ENCODE measurements at places on chromosomes 3 and 15.

DNA sequence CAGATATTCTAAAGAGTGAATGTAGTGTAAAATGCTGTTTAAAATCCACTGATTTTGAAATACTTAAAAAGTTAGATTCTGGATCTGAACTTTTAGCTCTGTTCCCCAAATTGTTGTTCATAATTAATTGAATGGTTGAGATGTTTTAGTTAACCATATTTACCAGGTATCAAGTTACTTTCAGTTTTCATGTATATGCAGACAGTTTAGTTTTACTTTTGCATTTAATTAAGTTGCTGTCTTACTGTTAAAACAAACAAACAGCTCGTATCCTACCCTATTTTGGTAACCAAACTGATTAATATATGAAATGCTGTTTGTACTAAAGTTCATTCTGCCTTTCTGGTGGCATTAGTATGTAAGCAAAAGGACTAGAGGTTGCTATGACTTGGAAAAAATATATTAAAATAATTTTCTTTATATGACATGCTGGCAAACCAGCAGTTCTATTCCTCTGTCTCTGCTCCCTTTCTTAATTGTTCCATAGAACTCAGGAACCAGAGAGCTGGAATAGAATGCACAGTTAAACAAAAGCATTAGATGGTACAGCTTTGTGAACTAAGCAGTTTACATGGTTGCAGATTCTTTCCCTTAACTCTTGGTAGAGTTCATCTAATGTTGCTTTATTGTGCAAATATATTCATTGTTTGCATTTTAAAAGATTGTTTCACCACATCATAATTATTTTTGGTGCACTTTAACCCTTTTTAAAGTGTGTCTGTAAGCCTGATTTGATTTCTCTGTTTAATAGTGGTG is 39.5 kb upstream of the SCAANT1 start:
- no peak for DNase-seq

DNA sequence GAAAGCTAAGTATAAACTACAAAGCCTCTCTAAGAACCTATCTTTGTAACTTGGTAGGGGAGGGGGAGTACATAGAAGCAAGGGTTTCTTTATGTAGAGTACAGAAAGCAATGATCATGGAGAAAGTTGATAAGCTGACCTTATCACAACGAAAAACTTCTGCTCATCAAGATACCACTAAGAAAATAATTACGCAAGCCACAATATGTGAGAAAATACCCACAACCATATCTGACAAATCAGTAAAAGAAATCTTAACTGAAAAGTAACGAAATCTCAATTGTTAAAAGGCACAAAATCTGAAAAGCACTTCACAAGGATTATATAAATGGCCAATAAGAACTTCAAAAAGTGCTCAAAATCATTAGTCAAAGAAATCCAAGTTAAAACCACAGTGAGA is 35.1 kb upstream of the RPS17 start:
- peak; percentile 75 for DNase-seq

DNA sequence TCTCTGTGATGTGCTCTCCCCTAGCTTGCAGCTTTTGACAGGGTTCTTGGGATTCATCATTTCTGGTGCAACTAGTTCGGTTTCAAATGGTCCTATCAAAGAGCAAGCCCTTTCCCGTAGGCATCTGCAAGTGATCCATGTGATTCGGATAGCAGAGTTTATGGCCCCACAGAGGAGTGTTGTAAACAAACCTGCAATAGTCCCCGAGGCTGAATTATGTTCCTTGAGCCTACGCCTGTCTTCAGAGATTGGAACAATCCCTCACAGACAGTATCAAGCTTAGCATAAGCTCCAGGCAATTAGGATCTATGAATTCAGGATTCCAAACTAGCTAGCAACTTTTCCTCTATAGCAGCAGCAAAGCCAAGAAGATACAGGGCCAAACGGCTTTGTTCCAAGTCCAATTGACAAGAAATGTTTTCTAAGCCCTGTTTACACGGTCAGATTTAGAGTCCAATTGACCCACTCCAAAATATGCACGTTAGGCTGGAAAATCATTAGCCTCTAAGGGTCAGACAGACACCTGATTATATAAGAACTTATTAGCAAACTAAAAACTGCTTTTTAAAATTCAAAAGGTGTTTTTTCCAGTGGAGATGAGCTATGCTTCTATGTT is 24.8 kb downstream of the LNP1 start:
- no peak for DNase-seq

DNA sequence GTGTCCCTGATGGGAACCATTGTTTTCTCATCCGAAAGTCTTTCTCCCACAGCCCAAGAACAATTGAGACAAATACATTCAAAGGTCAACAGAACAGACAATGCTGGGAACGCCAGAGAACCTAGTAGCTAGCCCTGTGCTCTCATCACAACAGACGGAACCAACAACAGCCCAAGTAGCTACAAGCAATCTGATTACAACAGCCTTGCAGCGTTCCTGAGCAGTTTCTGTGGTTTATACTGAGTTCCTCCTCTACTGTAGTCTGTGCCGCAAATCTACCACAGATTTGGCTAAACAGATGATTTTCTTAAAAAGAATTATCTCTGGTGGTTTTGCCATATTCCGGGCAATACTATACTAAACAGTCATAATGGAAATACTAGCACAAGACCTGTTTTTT is 435.6 kb downstream of the MECOM start:
- peak; percentile 70 for DNase-seq

DNA sequence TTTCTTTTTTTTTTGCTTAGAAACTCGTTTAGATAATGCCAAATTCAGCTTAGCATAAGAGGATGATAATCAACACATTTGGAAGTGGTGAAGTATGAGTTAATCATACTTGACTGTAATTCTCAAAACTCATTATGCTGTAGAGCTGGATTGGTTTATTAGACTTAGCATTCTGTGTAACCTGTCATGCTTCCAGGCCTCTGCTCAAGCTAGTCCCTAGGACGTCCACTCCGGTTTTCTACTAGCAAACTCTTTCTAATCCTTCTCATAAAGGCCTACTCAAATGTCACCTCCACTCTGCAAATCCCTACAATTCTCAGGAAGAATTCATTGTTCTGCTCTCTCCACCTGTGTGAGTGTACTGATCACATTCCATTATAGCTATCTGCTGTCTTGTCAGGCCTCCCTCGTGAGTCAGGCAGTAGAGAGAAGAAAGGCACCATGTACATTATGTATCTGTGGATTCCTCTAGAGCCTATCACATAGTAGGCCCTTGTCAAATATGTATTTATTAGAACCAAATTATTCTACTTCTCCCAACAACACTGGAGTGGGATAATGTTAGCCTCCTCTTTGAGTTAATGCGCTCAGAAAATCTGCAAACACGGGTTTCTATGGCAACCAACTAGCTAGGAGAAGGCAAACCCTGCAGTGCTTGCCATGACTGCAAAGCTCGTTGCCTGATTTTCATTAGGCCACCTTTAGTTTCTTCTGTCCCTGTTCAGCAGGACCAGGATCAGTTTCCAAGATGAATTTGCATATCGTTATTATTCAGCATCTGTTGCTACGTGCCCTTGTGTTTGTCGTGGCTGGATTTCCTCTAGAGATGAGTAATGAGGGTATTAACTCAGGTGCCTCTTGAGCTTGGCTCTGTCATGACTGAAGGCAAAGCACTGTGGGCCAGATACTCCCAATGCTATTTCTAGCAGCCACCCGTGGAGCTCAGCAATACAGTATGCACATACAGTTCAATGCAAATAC is 30.7 kb downstream of the ATP13A5 start:
- no peak for DNase-seq

GRCh38 chr3:21466476-21466875 is 284.5 kb downstream of the ZNF385D start:
- DNase-seq: no peak

DNA sequence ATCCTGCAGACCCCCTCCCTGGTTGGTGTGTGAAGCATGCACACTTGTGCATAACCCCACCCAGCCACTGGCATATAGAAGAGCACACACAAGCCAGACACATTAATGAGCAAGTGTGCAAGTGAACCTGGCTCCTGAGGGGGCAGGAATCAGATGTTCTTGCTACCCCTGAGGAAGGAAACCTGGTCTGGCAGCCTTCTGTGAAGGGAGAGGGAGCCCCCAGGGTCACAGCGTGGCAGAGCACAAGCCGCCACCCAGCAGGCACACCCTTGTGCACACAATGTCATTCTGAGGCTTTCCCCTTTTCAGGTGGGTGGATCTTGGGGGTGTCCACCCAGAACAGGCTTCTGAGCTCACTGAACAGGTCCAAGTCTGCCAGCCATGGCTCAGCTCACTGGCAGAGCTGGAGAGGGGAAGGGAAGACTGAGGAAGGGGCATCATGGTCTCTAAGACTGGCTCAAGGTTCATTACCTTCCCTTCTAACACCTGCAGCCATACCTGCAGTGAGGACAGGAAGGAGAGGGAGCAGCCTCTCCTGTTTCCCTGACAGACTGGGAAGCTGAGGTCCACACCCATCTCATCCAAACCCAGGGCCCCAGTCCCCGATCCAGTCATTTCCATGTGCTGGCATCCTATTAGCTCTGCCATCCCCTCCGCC is 31.6 kb upstream of the SEMA3F start:
- DNase-seq: no peak

- peak; percentile 58 for DNase-seq
These were observed 9.4 kb upstream of the CMSS1 start for GRCh38 chr3:99808163-99808794.

DNA sequence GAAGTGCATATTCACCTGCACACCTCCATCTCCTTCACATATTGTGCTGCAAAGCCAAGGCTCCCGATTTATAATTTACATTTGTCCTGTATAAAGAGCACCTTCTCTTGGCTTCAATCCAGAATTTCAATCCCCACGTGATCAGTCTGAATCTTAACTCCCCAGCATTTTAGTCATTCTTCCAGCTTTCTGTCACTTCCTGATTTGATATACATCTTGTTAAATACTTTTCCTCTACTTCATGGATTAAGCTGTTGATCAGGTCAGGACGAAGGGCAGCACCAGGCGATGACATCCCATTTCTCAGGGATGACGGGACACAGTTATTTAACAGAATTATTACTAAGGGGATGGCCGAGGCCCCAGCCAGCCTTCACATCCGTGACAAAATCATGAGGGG is 212.5 kb downstream of the EPHB1 start:
- DNase-seq: no peak

DNA sequence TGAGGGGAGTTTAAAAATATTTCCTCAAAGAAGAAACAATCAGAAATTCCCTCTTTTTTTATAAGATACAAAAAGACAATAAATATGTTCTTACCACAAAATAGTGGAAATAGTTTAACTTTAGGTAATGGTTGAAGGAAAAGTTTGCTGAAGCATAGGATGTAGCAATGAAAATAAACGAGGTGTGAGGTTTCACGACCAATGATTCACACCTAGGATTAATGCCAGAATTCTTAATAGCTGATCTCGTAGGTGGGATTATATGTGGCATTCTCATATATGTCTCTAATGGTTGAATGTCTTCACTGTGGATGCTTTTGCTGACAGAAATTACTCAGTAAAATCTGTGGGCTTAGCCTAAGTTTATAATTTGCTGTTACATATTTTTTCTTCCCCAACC is 467.7 kb downstream of the FGF12 start:
- DNase-seq: no peak

DNA sequence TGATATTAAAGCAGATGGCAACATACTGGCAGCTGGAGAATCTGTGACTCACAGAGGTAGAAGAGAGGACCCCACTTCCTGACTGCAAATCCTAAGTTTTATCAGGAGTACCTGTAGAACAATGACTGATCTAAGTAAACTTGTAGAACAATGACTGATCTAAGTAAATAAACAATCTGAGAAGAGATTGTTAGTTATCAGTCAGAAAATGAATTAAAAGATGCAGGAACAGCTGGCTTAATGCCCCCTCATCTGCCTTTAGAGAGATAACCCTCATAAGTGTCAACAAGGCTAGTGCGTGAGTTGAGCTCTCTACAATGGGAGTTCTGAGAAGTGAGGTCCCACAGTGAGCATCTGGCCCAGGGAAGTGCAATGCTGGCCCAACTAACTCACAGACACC is 14.6 kb downstream of the ACAD11 start:
- DNase-seq: no peak

- peak; percentile 59 for DNase-seq
These were observed 7.5 kb upstream of the CMTM6 start for GRCh38 chr3:32510075-32510724.

DNA sequence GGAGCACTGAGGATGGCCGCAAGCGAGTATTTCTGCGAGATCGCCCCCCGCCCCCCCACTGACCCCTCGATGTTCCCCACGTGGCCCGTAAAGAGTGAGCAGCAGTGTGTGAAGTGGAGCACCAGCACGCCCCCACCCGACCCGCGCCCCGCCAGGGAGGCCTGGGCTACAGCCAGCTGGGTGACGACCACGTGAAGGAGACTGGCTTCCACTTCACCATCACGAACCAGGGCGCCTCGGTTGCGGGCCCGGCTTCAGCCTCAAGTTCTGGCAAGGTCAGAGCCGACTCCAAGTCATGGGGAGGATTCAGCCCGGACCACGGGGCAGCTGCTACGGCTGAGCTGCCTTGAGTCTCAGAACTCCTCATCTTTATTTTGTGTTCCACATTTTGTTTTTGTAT is 2.4 kb upstream of the RNU5B-1 start:
- DNase-seq: no peak

DNA sequence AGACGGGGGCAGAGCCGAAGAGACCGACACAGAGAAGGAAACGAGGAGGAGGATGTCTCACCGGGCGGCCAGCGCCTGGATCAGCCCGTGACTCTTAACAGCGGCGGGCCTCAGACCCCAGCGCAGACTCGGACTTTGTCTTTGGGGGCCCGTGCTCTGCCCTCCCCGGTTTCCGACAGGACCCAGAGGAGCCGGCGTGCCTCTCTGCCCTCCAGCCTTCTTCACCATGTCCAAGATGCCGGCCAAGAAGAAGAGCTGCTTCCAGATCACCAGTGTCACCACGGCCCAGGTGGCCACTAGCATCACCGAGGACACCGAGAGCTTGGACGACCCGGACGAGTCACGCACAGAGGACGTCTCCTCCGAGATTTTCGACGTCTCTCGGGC is 1.0 kb downstream of the TSC22D2 start:
- no peak for DNase-seq

GRCh38 chr3:78013653-78014052 is 973.8 kb downstream of the ROBO2 start:
- no peak for DNase-seq

DNA sequence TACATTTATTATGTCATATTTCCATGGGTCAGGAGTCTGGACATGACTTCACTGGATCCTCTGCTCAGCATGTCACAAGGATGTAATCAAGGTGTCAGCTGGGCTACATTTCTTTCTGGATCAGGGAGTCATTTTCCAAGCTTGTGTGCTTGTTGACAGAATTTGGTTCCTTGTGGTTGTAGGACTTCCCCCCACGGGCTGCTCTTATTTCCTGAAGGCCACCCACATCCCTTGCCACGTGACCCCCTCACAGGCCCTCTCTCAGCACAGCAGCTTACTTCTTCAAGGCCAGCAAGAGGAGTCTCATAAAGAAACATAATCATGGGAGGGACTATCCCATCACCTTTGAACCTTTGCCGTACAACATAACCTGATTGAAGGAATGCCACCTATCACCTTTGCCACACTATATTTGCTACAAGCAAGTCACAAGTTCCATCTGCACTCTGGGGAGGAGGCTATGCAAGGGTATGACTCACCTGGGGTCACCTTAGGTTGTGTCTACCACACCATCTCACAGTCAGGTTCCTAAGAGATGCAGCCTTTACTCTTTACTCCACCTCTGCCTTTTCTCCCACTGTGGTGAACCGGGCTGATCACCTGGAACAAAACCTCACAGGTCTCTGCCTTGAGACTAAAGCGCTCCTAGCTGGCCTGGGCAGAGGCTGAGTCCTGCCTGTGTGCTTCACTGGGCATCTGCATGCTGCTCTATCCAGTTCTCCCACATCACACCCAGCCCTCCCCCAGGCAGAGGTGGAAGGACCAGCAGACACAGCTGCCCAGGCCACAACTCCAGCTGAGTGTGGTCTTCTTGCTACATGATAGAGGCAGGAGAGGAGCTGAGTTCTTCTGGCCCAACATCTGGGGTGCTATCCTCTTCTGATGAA is 13.5 kb downstream of the RAB6B start:
- DNase-seq: no peak
